Activated naive CD4-positive, alpha-beta T cell treated with anti-CD3 and anti-CD28 coated beads, Interleukin-2, amount 50 U/mL, for 16 hours (primary cell): ENCODE measurements at places on chromosomes 2 and 18.

DNA sequence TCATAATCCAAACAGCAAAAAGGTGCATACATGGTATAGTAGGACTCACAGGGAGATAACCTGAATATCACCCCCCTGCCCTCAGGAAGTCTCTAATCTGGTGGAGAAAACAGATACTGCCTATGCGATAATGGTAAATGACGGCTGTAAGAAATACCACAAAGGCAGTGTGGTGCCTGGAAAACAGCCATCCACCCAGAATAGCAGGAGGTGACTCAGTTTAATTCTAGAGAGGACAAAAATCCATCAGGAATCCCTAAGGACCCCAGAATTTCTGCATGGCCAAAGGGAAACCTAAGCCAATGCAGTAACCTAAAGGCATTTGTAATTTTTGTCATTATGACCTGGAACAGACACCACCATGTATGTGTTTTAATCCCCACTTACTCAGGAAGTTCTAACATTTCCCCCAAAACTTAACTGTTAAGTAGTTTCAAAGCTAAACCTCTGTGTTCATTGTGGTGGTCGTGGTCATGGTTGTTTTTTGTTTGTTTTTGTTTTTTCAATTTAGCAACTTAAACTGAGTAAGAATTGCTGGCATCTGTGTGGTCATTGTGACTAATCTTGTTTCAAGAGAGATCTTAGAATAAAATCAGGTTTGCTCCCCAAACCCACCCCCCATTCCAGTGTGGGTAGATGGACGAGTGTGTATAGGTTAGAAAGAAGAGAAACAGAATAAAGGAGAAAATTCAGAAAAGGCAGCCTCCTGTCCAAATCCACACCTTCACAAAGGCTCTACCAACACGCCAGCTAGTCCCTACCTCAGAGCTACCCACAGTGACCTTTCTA lies 121.5 kb upstream of the CDCA7 start:
- DNase-seq, result no peak

GRCh38 chr2:149536649-149537048 lies 50.9 kb downstream of the MMADHC start:
- DNase-seq, result no peak

- DNase-seq, result no peak
Observed at GRCh38 chr2:212494418-212495020, 44.1 kb downstream of the ERBB4 start.

GRCh38 chr18:40485318-40485717 lies 1469.7 kb upstream of the PIK3C3 start:
- DNase-seq, result no peak

DNA sequence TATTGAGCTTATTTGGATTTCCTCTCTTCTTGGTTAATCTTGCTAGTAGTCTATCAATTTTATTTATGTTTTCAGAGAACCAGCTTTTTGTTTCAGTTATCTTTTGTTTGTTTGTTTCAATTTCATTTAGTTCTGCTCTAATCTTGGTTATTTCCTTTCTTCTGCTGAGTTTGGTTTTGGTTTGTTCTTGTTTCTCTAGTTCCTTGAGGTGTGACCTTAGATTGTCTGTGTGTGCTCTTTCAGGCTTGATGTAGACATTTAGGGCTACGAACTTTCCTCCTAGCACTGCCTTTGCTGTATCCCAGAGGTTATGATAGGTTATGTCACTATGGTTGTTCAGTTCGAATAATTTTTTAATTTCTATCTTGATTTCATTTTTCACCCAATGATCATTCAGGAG lies 141.6 kb downstream of the ZNF236 start:
- DNase-seq, result no peak

DNA sequence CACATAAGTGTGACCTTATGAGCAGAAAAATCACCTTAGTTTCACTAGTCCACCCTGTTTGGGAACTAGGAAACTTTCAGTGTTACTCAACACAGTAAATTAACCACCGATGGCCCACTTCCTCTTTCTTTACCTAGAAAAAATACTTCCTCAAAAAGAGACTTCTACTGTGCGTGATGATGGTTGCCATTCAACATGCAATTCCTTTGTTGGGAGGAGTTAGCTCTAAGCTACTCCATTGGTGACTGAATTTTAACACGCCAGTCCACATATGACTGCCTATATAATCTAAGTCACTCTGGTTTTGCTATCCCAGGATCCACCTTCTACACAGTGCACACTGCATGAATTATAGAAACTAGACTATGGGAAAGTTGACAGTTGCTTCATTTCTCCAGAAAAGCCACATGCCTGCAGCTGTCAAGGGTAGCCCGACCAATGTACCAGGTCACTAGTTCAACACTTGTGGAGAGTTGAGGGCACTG lies 47.8 kb upstream of the REG3G start:
- no peak for DNase-seq

DNA sequence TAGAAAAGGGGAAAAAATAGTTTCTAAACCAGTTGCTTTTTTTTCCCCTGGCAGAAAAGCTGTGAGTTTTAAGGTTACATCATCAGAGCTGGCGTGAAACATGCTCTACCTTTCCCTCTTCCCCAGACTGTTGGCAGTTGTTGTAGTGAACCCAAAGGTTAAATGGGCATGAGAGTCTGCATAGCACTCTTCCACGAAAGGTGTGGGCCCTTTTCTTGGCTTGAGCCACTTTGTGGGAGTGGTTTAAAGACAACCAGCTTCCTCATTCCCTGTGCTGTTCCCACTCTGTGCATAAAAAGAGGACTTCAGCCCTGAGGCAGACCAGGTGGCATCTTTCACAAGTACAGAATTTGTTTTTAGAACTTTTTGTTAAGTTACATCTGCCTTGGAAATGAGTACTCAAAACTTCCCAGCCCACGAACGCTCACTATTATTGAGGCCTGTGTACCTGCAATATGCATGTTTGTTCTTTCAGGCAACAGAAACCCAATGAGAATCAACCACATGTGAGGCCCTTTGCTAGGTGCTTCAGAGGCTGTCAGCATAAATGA lies 243.8 kb downstream of the BABAM2 start:
- DNase-seq, result no peak

GRCh38 chr2:156852210-156852609 lies 405.3 kb upstream of the GALNT5 start:
- DNase-seq, result no peak

- no peak for DNase-seq
Observed at GRCh38 chr2:23286031-23286757, 98.8 kb upstream of the KLHL29 start.

DNA sequence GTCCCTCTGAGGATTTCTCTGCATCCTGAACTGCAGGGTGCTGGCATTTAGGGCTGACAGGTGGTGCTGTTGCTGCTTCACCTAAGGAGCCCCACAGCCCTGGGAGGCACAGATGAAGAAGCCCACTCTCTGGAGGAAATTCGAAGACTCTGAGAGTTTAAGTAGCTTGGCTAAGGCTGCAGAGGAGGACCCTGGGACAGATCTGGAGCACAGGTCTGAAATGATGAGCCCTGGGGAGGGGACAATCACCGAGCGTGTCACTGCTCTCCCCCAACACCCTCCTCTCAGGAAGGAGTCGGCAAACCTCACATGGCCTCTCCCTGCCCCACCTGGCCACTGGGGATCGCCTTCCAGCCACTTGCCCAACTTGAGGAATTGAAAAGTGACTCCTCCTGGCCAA lies 18.6 kb downstream of the CYP27C1 start:
- no peak for DNase-seq

DNA sequence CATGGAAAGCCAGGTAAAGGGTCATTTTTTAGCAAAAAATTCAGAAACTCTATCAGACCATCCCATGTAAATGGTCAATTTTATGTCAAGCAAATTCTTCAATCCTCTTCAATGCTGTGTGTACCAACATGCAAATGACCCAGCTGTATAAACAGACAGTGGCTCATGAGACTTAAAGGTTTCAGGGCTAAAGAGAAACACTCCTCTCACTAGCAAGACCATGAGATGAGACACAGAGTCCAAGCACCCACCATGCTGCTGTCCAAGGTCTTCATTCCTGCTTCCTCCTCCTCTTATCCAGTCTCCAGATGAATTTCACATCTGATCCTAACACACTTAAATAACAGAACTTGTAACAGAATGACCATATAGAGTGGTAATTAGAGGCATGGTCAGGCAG lies 30.8 kb upstream of the ONECUT2 start:
- no peak for DNase-seq

DNA sequence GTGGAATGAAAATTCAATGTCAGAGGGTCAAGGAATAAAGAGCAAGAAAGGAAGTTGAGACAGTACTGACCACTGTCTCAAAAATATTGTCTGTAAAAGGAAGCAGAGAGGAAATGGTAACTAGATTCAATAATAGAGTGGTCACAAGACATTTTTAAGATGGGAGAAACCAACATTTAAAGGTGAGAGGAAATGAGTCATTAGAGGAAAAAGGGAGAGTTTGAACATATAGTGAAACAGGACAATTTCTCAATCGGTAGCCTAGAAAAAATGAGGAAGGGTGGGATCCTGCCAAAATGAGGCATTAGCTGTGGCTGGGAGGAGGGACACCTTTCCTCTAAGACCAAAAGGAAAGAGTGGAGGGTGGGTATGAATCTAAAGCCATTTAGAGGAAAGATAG lies 288.5 kb downstream of the SP3 start:
- no peak for DNase-seq
